ENCODE measurements at places on chromosomes 13 and 19.
A peak's percentile ranks its signal among the peaks of the same experiment; 100 is the strongest.

DNA sequence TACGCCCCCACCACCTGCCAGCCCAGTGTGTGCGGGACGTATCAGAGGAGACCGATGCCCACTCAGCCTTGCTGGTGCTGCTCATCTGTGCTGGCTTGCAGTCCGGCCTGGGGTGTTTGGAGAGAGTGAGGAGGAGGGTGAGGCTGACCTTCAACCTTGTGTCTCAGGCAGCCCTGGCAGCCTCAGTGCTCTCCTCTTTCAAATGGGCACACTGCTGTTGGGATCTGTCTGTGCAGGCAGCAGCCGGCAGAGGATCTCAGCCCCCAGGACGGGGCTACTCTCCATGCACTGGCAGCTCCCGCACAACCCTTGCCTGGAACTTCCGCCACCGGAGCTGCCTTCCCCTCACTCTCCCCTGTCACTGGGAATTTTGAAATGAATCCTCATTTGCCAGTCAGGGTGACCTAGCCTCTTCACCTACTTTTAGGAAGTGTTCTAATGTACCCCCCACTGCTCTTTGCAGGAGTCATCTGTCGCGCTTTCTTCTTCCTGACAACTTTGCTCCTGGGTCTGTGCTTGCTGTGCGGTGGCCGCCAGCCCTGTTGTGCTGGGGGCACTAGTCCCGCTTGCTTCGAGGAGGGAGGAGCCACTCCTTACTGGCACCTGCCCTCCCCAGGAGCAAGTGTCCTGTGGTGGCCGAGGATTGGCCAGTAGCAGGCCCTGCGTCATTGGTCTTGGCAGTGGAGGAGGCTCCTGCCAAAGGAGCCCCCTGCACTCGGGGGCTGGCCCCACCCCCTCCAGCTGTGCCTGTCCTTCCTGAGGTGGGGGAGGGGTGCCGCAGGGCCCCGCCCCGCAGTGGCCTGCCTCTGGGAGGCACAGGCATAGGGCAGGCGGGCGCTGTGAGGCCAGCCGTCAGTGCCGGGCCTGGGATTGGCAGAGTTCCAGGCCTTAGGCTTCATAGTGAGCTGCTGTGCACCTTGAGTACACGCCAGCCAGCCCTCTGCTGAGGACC, 53.4 kb downstream of the TSSK6 start:
- DNase-seq, result no peak

DNA sequence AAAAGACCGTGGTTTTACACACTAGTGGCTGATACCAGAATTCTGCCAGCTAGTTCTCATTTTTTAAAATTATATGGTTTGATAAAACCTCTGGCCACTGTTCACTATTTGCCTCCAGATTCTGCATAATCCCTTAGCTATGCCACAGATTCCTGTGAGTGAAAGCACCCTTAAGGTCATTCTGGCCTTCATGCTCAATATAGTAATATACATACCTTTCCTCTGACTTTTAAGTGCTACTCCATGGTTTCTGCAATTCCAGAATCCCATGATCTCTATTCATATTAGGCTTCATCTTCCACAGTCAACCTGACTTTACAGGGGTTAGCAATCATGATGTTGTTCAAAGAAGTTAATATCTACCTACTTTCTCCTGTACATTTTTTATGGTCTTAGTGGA, 274.1 kb upstream of the EDNRB start:
- DNase-seq, result no peak

DNA sequence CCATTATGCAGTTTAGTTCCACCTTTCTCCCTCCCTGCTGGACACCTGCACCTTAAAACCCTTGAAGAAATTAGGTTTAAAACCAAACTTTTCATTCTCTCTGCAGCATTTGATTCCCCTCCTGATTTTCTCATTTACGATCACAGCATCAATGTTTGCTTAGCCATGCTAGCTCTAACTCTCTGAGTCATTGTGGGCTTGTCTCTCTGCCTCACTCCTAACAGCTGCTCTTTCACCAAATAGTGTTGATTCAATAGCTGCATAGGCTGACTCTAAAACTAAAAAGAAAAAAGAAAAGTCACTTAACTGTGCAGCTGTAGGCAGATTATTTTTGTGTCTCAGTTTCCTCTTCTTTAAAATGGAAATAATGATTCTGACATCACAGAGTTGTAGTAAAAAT, 1124.9 kb downstream of the DIAPH3 start:
- DNase-seq, result no peak

GRCh38 chr13:40316301-40316700, 350.1 kb downstream of the FOXO1 start:
- no peak for DNase-seq

GRCh38 chr19:52115526-52116053, 20.0 kb upstream of the ZNF841 start:
- no peak for DNase-seq

- peak; percentile 88 for DNase-seq
Observed at GRCh38 chr19:3275583-3276340, 51.3 kb downstream of the CELF5 start.

DNA sequence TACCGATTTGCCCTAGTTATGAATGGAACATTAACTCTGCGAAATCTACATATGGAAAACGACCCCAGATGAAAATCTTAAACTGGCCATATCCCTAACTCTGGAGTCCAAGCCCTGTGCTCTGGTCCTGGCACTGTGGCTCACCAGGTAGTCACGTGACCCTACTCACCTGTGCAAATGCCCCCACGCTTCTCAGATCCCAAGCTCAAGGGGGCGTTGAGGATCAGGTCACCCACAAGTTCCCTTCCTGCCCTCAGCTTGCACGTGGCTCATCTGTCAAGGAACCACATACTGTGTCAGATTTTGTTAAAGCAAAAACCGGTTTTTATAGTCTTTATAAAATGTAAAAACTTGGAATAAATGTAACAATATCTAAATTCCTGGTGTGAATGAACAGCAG, 324.0 kb downstream of the SHISA2 start:
- no peak for DNase-seq

GRCh38 chr13:41455725-41456419, 1.5 kb upstream of the RGCC start:
- no peak for DNase-seq

GRCh38 chr13:50779443-50780200, 63.9 kb downstream of the DLEU7 start:
- no peak for DNase-seq

DNA sequence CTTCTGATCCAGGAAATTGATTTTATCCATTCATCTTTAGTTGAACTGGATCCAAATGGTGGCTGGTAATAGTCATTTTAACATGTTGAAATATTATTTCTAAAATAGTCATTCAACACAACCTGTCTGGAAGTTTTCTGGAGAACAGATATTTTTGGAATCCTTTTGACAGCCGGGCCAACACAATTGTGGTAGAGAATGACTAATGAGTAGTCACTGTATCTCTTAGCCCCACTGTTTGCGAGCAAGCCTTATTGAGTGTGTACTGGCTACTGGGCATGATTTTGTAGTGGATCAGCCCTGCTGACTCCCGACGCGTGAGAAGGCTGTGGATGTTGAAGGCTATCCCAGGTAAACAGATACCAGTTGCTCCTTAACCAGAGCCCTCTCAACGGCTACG, 383.4 kb downstream of the ZNF536 start:
- no peak for DNase-seq

GRCh38 chr13:92510416-92510815, 716.2 kb upstream of the GPC6 start:
- no peak for DNase-seq

- no peak for DNase-seq
Observed at GRCh38 chr13:79802389-79803085, 321.6 kb downstream of the NDFIP2 start.

DNA sequence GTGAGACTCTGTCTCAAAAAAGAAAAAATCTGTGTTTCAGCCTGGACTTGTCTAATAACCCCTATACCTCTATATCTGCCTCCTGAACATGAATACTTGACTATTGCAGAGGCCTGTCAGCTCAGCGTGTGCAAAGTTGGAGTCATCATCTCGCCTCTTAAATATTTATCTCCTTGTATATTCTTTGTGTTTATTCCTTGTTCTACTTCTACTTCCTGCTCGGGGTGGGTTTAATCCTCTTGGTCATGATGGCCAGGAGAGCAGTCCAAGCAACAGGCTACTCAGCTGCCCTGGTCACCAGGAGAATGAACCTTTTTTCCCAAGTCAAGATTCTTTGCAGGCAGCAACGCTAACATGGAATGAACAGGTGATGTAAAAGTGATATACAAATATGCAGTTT, 119.1 kb downstream of the PCCA start:
- no peak for DNase-seq

DNA sequence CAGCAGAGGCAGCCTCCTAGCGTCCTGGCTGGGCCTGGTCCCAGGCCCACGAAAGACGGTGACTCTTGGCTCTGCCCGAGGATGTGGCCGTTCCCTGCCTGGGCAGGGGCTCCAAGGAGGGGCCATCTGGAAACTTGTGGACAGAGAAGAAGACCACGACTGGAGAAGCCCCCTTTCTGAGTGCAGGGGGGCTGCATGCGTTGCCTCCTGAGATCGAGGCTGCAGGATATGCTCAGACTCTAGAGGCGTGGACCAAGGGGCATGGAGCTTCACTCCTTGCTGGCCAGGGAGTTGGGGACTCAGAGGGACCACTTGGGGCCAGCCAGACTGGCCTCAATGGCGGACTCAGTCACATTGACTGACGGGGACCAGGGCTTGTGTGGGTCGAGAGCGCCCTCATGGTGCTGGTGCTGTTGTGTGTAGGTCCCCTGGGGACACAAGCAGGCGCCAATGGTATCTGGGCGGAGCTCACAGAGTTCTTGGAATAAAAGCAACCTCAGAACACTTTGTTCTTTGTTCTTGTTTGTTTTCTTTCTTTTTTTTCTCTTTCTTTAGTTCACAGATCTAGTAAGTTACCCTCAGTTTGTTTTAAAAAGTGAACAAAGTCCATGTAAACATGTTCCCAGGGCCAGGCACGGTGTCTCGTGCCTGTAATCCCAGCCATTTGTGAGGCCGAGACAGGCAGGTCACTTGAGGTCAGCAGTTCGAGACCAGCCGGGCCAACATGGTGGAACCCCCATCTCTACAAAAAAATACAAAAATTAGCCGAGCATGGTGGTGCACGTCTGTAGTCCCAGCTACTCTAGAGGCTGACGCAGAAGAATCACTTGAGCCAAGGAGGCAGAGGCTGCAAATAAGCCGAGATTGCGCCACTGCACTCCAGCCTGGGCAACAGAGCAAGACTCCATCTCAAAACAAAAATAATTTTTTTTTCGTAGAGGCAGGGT, 10.2 kb downstream of the ANGPTL4 start:
- peak; percentile 54 for DNase-seq

- no peak for DNase-seq
Observed at GRCh38 chr13:24921881-24922280, 157.9 kb downstream of the RNF17 start.

GRCh38 chr19:41353466-41354342, at the start of gene TGFB1:
TGFB1 (minus strand) TSS chr19:41353922; CDS start chr19:41353044, 878 bp downstream.
- DNase-seq, result peak; percentile 66

GRCh38 chr13:30798776-30799355, 63.5 kb downstream of the ALOX5AP start:
- DNase-seq, result no peak

DNA sequence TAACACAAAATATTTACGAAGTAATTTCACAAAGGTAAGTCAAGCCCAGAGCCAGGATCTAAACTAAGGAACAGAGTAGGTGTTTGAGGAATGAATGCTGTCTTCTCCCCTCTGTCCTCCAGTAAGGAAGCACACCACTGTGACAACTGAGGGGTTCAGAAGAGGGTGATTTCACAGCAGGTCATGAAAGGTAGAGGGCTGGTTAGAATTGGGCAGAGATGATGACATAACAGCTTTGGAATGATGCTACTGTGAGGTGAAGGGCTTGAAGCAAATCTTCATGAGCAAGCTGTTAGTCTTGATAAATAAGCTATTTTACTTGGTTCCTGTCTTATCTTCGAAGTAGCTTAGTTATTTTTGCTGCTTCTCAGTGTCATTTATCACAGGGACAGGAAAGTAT, 498.6 kb downstream of the FGF9 start:
- no peak for DNase-seq

GRCh38 chr19:1774989-1775772, 21.9 kb downstream of the ONECUT3 start:
- peak; percentile 49 for DNase-seq

DNA sequence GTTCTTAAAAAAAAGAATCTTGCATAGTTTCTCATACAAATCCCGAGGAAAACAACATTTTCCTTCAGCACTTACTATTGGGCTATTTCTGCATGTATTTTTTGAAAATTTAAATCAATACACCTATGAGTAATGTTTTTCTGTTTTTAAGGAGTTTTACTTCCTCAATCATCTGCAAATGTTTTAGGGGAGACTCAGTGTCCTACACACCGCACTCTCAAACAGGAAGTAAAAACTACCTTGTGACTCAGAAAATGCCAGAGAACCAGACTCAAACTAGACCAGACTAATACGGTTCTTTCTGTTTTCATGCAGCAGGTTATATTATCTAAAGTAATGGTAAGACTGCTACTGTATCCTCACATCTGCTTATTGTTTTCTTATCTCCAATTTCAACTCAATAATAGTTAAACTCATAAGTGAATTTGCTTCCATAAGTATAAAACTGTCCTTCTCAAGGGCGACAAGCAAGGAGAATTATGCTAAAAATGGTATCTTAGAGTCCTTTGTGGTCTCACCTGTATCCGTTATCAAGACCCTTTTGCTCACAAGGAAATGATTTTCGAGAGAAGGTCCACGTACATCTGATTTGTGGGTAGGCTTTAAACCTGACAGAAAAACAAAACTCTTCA, 52.5 kb downstream of the FLT3 start:
- DNase-seq, result no peak

DNA sequence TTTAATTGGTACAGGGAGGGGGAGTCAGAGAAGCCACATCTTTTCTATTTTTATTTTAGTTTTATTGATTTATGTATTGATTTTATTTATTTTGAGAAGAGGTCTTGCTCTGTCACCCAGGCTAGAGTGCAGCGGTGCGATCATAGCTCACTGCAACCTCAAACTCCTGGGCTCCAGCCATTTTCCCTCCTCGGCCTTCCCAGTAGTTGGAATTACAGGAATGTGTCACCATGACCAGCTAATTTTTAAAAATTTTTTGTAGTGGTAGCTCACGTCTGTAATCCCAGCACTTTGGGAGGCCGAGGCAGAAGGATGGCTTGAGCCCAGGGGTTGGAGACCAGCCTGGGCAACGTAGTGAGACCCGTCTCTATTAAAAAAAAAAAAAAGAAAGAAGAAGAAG, 4.1 kb downstream of the IL27RA start:
- DNase-seq, result no peak

- DNase-seq, result no peak
Observed at GRCh38 chr19:4361152-4362046, 18.0 kb downstream of the MPND start.

- no peak for DNase-seq
Observed at GRCh38 chr19:5059793-5060192, 90.9 kb downstream of the KDM4B start.

DNA sequence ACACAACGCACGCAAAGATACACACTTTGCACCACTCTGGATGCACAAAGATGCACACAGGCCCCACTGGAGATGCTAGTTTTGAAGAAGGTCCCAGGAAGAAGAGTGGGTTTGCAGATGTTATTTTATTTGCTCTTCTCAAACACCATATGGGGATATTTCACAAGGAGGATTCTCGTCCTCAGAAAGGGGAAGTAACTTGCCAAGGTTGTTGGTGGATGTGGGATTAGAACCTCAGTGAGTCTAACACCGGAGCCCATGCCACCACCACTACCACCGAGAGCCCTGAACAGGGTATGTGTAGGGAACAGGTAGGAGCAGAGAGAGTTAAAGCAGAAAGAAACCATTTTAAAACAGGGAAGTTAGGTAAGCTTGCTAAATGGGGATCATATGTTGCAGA, 9.6 kb upstream of the CEACAM6 start:
- no peak for DNase-seq

GRCh38 chr13:87274209-87274819, 396.9 kb upstream of the SLITRK5 start:
- peak; percentile 72 for DNase-seq

GRCh38 chr13:98450539-98451111, 126.3 kb downstream of the STK24 start:
- peak; percentile 48 for DNase-seq

- peak; percentile 19 for DNase-seq
Observed at GRCh38 chr19:54517483-54517882, 14.9 kb downstream of the LAIR2 start.

All from SK-MEL-5 (cell line).